Left lung (tissue), 14 donors: ENCODE measurements at places on chromosomes 3 and 15. TPM values are rescaled to one million over a fixed set of nuclear protein-coding genes. Genes with fewer than 3 reads are reported as not detected.

DNA sequence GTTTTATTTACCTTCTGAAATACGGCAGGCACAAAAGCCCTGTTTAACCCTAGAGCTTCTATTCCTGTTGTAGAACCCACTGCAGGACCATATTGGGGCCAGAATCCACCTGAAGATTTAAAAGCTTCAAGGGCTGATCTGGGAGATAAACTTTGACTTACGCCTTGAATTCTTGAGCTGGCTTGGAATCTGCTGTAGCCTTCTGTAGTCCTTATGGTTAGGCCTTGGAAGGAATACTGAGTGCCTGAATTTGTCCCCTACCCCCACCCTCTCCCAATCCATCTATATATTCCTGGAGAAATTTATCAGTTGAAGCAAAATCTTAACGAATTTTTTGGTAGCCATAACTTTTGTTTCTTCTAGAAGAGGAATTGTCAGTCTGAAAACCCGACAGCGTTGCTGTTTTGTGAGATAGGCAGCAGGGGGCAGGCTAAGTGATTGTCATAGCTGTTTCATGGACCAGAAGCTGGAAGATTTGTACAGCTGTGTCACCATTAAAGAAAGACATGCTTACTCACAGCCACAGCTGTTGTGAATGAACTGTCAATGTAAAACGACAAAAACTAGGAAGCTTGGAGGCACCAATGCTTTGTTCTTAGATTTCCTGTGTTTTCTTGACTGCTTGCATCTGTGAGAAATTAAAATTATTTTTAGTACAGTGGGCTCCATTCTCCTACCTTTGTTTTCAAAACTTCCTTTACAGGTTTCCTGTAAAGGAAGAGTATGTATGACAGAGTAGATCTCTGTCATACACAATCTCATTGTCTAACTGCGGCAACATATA lies 12.8 kb downstream of the LXN start:
- H3K36me3 ChIP-seq: no peaks in the 10 kb centered on the region
- H3K27me3 ChIP-seq: no peaks in the 10 kb centered on the region
- no peak overlapping the region for H3K4me3 ChIP-seq
- peak overlapping the region; percentile 22 for H3K27ac ChIP-seq
- DNase-seq: peak; percentile 77

DNA sequence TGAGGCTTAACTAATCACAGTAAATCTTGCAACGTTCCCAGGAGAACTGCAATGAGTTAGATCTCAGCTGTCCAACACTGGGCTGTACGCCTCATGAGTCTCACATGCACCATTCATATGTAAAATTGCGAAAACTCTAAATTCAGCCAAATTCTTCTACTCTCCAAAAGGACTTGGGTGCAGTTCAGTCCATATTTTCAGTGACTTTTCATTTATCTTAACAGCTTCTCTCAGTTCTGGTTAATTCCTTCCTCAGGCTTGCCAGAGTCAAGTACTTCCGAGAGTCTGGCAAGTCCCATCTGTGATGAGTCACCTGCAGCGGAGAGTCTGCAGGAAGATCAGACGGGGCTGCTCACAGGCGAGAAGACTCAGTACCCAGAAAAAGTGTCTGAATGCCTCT lies 11.5 kb downstream of the CCDC80 start:
- no peak overlapping the region for H3K27ac ChIP-seq
- no peak for DNase-seq
- no peak overlapping the region for H3K4me3 ChIP-seq
- H3K27me3 ChIP-seq: no peaks in the 10 kb centered on the region
- H3K36me3 ChIP-seq: no peaks in the 10 kb centered on the region
- H3K4me1 ChIP-seq: no peaks in the 10 kb centered on the region

Gene NOX5
- total RNA-seq: 0.23 TPM

Gene UPK1B
- not detected for total RNA-seq

DNA sequence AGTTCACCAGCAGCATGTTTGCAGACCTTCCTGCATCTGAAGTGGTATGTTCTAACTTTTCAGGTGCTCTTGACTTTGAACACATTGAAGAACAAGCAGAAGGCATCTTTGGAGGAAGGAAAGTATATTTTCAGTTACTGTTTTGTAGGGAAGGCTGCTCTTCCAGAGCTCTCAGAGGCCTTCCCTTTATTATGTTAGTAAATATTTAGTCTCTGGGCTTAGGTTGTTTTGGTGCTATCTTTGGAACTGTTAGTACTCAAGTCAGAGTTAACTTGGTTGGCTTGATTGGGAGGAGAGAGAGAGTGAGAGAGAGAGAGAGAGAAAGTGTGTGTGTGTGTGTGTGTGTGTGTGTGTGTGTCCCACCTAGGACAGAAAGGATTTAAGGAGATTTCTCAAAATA lies 188.2 kb downstream of the ITPR1 start:
- H3K36me3 ChIP-seq: no peaks in the 10 kb centered on the region
- H3K4me1 ChIP-seq: no peaks in the 10 kb centered on the region
- H3K27me3 ChIP-seq: no peaks in the 10 kb centered on the region
- no peak overlapping the region for H3K4me3 ChIP-seq

DNA sequence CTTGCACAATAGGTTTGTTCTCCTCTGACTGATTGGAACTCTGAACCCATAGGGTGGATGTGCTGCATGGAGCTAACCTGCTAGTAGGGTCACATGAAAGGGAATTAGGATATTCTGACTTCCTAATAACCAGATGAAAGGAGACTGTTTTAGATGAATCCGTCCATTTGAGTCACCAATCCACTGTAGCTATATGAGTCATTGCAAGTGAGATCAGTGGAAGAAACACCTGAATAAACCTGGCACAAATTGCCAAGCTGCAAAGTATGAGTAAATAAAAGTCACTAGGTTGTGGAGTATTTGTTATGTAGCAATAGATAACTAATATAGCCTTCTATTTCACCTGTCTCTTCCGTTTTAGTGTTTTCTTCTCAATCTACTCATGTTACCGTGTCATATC lies 584.4 kb downstream of the PDCD6IP start:
- DNase-seq: no peak
- H3K36me3 ChIP-seq: no peaks in the 10 kb centered on the region
- no peaks in the 10 kb centered on the region for H3K4me1 ChIP-seq
- no peak overlapping the region for H3K27ac ChIP-seq

GRCh38 chr3:111277226-111277625 lies 205.6 kb downstream of the NECTIN3 start:
- peak; percentile 25 for DNase-seq
- H3K27me3 ChIP-seq: no peaks in the 10 kb centered on the region
- H3K4me3 ChIP-seq: no peak overlapping the region
- H3K36me3 ChIP-seq: no peaks in the 10 kb centered on the region
- no peaks in the 10 kb centered on the region for H3K4me1 ChIP-seq

Gene GLDN
- total RNA-seq: 58.6 TPM

DNA sequence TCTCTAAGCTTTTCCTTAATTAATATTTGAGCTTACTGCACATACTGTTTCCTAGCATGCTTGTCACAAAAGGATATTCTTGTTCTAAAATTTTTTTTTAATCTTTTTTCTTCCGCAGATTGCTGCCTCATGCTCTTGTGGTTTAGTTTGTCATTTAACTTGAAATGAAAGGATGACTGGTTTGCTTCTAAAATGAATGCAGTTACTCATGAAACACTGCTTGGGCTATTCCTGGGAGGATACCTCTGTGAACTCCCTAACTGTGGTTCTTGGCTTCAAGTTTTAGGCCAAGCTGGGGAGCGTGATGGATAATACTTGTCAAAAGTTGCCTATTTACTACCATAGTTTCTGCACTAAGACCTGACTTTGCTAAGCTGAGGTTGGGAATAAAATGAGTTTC lies 64.0 kb downstream of the USP13 start:
- no peak overlapping the region for H3K4me3 ChIP-seq
- H3K27ac ChIP-seq: no peak overlapping the region
- no peaks in the 10 kb centered on the region for H3K4me1 ChIP-seq
- DNase-seq: no peak
- no peaks in the 10 kb centered on the region for H3K36me3 ChIP-seq

- no peak for DNase-seq
- H3K4me1 ChIP-seq: peaks cover 8% of the 10 kb centered on the region
- H3K27ac ChIP-seq: no peak overlapping the region
- no peaks in the 10 kb centered on the region for H3K27me3 ChIP-seq
- no peaks in the 10 kb centered on the region for H3K36me3 ChIP-seq
Measured at GRCh38 chr15:69786136-69786701, 311.5 kb downstream of the TLE3 start.

Gene PDZRN3
- total RNA-seq: 20.0 TPM

Gene GREM1
- total RNA-seq: 0.96 TPM

DNA sequence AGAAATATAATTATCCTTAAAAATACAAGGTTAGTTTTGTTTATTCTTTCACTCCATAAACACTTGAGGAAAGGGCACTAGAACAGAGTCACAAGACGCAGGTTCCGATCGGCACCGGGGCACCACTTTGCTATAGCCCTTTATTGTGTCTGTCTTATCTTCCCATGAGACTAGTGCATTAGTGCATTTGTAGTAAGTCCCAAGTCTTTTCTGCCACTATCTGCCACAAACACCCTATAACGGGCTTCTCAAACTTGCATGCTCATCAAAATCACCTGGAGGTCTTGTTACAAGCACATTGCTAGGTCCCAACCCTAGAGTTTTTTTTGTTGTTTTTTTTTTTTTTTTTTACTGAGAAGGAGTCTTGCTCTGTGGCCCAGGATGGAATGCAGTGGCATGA lies 213.1 kb downstream of the FOXP1 start:
- no peaks in the 10 kb centered on the region for H3K4me1 ChIP-seq
- no peak overlapping the region for H3K27ac ChIP-seq
- DNase-seq: no peak
- H3K27me3 ChIP-seq: no peaks in the 10 kb centered on the region
- no peaks in the 10 kb centered on the region for H3K36me3 ChIP-seq
- no peak overlapping the region for H3K4me3 ChIP-seq

GRCh38 chr3:122793568-122794416 lies at the start of gene HSPBAP1:
Gene HSPBAP1 (minus strand): TSS chr3:122793831. CDS start chr3:122793680, 151 bp downstream.
- no peaks in the 10 kb centered on the region for H3K27me3 ChIP-seq
- peak; percentile 97 for DNase-seq
- peak within 1 kb of the TSS; percentile 92 for H3K27ac ChIP-seq
- H3K36me3 ChIP-seq: no peaks in the 10 kb centered on the region
- peaks cover 53% of the 10 kb centered on the region for H3K4me1 ChIP-seq

GRCh38 chr15:66095871-66096687 lies 157.5 kb downstream of the MEGF11 start:
- no peaks in the 10 kb centered on the region for H3K36me3 ChIP-seq
- H3K4me1 ChIP-seq: no peaks in the 10 kb centered on the region
- H3K27me3 ChIP-seq: peaks cover 4% of the 10 kb centered on the region
- DNase-seq: no peak
- H3K27ac ChIP-seq: no peak overlapping the region

Gene PYDC2
- not detected for total RNA-seq

- no peaks in the 10 kb centered on the region for H3K27me3 ChIP-seq
- H3K27ac ChIP-seq: no peak overlapping the region
- no peak for DNase-seq
- H3K36me3 ChIP-seq: no peaks in the 10 kb centered on the region
- H3K4me3 ChIP-seq: no peak overlapping the region
Measured at GRCh38 chr3:43608751-43609150, 13.1 kb downstream of the ANO10 start.

- H3K4me3 ChIP-seq: no peak overlapping the region
- no peaks in the 10 kb centered on the region for H3K36me3 ChIP-seq
- no peak overlapping the region for H3K27ac ChIP-seq
- H3K27me3 ChIP-seq: no peaks in the 10 kb centered on the region
- peaks cover 4% of the 10 kb centered on the region for H3K4me1 ChIP-seq
Measured at GRCh38 chr3:153099131-153099530, 62.9 kb upstream of the RAP2B start.

Gene SLC51A
- 1.2 TPM for total RNA-seq

DNA sequence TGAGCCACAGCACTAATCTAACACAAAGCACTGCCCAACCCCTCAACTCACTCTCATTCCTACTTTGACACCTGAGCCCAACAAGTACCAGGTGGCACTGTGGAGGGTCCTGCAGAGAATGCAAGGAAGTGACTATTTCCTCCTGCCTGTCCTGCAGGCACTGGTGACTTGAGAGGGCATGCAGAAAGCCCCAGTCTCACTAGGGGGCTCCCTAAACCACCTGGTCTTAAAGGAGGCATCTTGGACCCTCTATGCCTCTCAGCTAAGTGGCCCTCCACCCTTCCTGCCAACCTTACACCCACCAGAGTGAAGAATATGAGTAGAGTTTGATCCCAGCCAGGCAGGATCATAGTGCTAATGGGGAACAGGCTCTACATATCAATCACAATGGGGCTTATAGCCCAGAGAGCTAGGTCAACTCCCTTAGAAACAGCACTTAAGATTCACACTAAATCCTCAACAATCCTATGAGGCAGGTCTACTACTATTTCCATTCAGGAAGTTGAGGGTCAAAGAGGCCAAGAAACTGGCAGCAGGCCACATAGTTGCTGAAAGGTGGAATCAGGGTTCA lies 15.2 kb downstream of the TRAIP start:
- H3K27me3 ChIP-seq: no peaks in the 10 kb centered on the region
- peaks cover 2% of the 10 kb centered on the region for H3K4me1 ChIP-seq
- H3K36me3 ChIP-seq: peaks cover 8% of the 10 kb centered on the region
- DNase-seq: no peak
- H3K4me3 ChIP-seq: no peak overlapping the region

Gene SLC6A20
- total RNA-seq: 17.0 TPM

DNA sequence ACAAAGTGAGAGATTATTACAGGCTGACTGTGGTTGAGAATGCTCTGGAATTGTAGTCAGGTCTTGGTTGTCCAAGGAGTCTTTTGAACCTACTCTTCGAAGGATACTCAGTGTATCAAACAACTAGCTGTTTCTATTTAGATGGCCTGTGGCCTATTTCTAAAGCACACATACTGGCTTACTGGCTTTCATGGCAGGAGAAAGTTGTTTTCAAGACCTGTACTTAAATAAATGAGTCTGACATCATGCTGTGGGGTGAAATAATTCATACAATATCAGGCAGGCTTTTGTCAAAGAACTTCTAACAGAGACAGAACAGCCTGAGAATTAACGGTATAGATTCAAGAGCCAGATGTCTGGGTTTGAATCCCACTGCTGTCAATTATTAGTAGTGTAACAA lies 316.7 kb upstream of the SEMA6D start:
- no peaks in the 10 kb centered on the region for H3K4me1 ChIP-seq
- H3K36me3 ChIP-seq: no peaks in the 10 kb centered on the region
- no peaks in the 10 kb centered on the region for H3K27me3 ChIP-seq
- H3K4me3 ChIP-seq: no peak overlapping the region
- no peak for DNase-seq
- H3K27ac ChIP-seq: no peak overlapping the region

- no peak for DNase-seq
- no peaks in the 10 kb centered on the region for H3K27me3 ChIP-seq
- H3K36me3 ChIP-seq: no peaks in the 10 kb centered on the region
- no peak overlapping the region for H3K4me3 ChIP-seq
- H3K27ac ChIP-seq: no peak overlapping the region
Measured at GRCh38 chr3:99049164-99049563, 147.7 kb upstream of the DCBLD2 start.

DNA sequence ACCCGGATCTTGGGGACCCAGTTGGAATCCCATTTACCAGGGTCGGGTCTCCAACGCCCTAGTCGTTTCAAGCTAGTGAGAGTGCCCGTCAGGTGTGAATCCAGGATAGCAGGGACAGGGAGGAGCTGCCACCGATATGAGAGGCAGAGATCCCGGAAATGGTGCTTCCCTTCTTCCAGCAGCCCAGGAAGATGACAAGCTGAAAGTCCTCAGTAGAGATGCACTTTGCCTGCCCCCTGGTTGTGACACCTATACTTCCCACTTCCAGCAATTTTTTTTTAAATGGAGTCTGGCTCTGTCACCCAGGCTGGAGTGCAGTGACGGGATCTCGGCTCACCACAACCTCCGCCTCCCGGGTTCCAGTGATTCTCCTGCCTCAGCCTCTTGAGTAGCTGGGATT lies 503.0 kb downstream of the NTRK3 start:
- no peaks in the 10 kb centered on the region for H3K36me3 ChIP-seq
- H3K4me3 ChIP-seq: no peak overlapping the region
- DNase-seq: no peak
